ENCODE measurements at places on chromosomes 7 and 10. TPM values are rescaled to one million over a fixed set of nuclear protein-coding genes. Genes with fewer than 3 reads are reported as not detected.

- no peak for DNase-seq
These were observed 97.6 kb upstream of the ZNF438 start for GRCh38 chr10:31129271-31129670.

DNA sequence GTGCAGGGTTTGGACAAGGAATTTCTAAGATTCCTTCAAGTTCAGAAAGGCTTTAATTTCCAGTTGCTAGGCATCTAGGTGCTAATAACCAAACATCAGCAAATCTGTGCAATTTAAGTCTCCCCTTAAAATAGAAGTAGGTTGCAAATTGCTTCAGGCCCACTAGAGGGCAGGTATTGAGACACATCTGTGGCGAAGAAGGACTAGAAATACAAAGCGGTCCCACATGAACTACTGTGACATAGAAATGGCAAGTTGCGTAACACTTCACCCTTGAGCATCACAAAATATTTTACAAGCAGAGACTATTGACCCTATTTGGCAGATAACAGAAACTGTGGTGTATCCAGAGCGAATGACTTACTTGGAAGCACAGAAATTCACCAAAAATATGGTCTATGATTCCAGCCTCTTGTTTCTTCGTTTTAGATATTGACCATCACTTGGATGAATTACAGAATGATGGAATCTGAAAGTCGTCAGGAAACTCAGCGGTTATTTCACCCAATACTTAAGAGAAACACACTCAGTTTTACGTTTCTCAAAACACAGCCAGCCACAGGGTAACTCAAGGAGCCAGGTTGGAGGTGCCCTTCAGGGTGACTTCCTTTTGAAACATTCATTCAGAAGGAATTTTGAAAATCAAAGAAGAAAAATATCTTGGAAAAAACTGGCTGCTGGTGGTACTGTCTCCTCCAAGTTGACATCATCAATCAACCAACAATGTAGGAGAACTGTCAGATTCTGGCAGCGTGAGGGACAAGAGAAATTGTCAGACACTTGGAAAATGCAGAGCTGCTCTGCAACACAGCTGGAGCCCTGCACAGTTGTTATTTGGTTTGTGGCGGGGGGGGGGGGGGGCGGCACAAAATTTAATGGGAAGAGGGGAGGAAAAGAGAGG, 256.3 kb upstream of the MINDY3 start:
- no peak for DNase-seq

Gene SP8
- not detected for total RNA-seq

Gene ADCY1
- total RNA-seq, result not detected

GRCh38 chr7:116138202-116138801, 72.0 kb upstream of the TES start:
- no peak for DNase-seq

- no peak for DNase-seq
These were observed 7.8 kb downstream of the CHST3 start for GRCh38 chr10:71971769-71972555.

Gene TMEM225B
- total RNA-seq, result 0.96 TPM

Gene SLC16A12
- not detected for total RNA-seq

DNA sequence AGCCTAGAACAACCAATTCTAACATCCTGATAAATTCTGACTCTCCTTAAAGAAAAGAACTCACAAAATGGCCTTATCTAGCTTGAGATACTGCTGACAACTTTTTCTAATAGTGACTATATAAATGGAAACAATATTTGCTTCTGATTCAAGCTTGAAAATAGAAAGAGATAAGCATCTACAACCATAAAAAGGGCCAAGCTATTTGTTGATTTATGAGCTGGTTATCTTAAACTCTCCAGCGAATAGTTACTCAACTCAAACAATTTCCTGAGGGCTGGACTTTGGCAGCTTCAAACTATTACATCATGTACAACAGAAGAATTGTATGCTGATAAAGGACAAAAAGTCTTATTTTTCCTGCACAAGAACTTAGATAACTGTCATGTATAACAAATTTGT, 4.6 kb downstream of the USP54 start:
- DNase-seq, result no peak

DNA sequence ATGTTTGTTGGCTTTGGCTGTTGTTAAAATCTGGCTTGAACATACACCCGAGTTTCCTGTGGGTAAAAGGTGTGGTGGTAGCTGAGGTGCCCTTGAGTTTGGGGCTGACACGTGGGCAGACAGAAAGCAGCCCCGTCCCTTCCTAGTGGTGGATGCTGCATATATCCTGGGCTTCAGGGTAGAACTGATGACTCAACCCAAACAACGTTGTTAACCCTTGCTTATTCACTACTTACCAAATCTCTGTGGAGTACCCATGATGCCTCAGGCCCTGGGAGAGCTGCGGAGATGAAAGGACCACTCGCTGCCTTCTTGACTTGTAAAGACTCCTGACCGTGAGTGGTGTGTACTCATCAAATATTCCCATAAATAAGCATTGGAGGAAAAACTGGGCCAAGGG, 245.1 kb downstream of the RAB11FIP2 start:
- no peak for DNase-seq

DNA sequence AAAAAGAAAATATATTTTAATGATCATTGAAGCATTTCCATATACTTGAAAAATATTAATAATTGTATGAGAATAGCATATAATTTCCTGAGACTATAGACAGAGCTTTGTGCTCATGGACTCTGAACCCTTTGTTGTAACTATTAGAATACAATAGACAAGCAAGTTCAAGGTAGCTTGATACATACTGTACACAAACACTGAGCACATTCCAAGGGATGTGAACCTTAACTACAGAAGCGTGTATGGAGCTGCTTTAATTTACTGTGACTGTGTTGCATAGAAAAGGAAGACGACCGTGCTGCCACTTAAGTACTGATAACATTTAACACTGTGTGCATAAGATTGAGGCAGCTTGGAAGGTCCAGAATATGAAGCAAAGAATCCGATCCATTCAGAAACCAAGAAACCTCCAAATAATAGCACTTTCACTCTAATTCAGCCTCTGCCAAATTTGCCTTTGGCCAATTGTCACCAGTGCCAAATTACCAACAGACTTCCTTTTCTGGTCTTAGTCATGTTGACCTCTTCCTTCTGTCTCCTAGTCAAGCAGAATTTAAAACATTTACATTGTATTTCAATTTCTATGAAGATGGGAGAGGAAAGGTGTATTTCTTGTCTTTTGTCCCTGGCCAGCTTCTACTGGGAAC, 566.1 kb upstream of the GALNT17 start:
- no peak for DNase-seq

DNA sequence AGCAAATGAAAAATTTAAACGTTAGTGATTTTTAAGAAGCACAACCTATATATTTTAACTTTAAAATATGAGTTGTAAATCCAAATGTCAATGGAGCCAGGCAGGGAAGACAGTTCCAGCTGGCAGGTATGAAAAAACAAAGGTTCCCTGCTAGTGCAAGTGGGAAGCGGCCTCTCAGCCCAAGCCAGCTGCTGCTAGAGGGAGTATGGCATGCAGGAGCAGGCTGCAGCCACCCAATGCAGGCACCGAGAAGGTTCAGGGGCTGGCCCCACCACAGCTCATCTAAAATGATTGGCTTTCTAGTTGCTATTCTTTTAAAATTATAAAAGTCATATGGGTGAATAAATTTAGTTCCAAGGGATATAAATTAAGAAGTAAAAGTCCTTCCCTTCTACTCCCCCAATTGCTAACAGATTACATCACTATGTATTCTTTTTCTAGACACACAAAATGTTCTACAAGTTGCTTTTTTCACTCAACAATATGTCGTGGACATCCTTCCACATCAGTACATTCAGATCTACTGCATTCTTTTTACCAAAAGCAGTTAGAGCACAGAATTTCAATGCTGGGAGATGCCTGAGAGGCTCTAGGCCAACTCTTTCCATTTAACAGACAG, 69.3 kb downstream of the SGMS1 start:
- no peak for DNase-seq

Gene MKI67
- total RNA-seq, result 1.3 TPM

Gene CHRM2
- not detected for total RNA-seq
